Stimulated activated CD8-positive, alpha-beta memory T cell treated with anti-CD3 and anti-CD28 coated beads, Interleukin-15, amount 100 ng/mL, for 1 hour (primary cell): ENCODE measurements at places on chromosomes 5 and 9.

DNA sequence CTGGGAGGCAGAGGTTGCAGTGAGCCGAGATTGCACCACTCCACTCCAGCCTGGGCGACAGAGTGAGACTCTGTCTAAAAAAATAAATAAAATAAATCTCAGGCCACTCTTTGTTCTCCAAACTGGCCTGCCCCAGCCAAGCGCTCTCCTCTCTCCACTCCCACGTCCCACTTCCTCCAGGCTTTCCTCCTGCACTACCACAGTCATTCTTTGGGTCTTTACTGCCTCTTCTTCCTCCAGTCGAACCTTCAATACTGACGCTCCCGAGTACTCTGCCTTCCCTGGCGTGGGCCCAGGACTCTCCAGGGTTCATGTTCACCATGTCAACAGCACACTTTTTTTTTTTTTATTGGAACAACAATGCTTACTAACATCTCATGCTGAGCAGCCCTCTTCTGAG lies 23.9 kb downstream of the RNF130 start:
- no peak for DNase-seq

- DNase-seq: no peak
These were observed 670.4 kb upstream of the CDH6 start for GRCh38 chr5:30523061-30523460.

- DNase-seq: no peak
These were observed 447.1 kb upstream of the CDH10 start for GRCh38 chr5:25091921-25092320.

- no peak for DNase-seq
These were observed 31.0 kb downstream of the CAMK4 start for GRCh38 chr5:111255169-111255568.

GRCh38 chr9:4157584-4158499 lies 142.0 kb downstream of the GLIS3 start:
- DNase-seq: no peak

DNA sequence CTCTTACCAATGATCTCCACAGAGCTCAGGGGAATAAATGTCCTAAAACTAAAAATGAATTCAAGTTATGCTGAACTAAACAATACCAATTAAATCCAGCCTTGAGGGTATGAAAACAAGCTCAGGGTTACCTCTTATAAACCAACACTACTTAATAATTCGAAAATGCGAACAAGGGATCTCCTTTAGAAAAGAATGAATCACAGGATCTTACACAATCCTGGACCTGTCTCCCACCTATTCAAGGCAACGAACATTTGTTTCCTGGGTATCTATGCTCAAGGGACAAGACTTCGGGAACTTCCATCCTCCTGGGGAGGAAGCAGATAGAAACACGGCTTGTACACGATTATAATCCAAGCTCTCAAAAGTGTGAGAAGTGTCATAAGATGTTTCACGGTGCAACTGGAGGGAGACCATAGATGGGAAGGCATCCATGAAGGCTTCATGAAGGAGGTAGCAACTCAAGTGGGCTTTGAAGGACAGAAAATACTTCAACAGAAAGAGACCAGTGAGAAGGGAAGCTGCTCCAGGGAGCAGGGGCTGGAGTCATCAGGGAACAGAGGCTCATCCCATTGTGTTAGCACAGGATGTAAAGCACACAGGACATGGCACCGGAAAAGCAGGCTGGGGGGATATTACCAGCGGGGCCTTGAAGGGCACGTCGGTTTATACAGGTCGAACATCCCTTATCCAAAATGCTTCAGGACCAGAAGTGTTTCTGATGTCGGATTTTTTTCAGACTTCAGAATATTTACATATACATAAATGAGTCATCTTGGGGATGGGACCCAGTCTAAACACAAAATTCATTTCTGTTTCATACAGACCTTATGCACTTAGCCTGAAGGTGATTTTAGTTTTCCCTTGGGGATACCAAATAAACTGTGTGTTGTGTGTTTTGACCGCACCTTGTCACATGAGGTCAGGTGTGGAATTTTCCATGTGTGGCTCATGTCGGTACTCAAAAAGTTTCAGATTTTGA lies 87.4 kb downstream of the TLE1 start:
- no peak for DNase-seq

GRCh38 chr9:32869404-32869803 lies 86.1 kb downstream of the TMEM215 start:
- DNase-seq: no peak

- DNase-seq: no peak
These were observed 244.0 kb downstream of the ARHGAP26 start for GRCh38 chr5:143014017-143014651.

DNA sequence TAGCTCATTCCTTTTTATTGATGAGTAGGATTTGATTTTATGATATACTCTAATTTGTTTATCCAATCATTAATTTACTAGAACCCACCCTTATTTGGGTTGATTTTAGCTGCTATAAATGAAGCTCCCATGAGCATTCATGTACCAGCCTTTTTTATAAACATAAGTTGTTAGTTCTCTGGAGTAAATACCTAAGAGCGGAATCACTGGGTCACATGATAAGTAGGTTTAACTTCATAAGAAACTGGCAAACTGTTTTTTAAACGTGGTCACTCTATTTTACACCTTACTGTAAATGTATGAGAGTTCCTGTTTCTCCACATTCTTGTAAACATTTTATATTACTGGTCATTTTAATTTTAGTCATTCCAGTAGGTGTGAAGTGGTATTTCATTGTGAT lies 364.6 kb downstream of the NPR3 start:
- DNase-seq: no peak

GRCh38 chr9:26325444-26325829 lies 567.2 kb downstream of the CAAP1 start:
- no peak for DNase-seq

DNA sequence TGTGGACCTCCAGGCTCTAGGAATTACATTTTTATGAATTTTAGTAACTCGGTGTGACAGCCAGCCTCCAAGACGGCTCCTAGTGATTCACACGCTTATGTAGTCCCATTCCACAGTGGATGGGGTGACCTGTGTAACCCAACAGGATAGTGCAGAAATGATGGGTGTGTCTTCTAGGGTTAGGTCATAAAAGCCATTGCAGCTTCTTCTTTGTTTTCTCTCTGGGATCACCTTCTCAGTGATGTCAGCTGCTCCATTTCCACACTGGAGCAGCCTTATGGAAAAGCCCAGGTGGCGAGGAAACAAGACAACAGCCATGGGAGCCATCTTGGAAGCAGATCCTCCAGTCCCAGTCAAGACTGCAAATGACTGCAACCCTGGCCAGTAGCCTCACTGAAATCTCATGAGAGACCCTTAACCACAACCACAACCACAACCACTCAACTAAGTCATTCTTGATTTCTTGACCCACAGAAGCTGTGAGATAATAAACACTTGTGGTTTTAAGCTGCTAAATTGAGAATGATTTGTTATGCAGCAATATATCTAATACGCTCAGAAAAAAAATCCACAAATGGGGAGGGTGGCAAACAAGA lies 5.1 kb upstream of the GNPDA1 start:
- DNase-seq: no peak

GRCh38 chr9:19640014-19640413 lies 148.8 kb downstream of the SLC24A2 start:
- DNase-seq: no peak

DNA sequence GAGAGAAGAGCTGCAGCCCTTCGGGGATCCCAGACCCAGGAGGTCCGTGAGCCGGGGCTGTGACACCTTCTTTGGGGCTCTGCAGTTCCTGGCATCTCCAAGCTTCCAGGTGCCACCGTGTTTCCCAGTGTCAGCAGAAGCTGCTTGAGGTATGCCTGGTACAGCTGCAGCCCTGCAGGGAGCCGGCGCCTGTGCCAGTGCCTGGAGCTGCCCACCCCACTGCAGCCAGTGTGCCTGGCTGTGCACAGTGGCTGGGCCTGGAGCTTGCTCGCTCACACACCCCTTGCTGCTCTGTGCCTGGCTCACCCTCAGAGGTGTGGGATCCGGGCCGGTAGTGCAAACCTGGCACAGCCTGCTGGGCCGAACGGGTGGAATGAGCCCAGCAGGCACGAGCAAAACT lies 65.5 kb downstream of the NACC2 start:
- no peak for DNase-seq

DNA sequence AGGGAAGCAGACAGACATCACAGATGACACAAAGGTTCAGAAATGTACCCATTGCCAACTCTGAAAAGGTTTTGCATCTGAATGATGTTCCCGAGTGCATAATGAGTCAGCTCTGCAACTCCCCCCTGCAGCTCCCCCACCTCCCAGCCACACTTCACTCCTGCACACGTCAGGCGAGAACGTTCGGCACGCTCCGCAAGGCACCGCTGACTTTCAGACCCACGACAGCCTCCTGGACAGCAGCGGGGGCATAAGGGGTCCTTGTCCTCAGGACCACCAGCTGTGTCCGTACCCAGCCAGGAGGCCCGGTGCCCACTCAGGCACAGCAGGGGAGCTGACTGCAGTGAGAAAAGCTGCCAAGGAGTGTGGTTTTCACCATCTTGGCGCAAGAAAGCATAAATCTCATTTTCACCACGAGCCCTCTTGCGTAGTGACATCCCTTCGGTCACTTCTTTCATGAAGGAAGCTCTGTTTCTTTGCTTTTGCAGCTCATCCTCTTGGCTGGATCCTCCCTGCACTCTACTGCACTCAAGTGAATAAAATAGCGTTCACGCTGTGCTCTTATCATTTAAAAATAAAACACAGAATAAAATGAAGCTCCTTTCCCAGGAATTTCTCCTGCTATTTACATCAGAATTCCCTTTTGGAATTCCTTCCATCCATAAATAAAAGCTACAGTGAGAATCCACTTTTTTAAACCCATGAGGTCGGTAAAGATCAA lies 9.9 kb downstream of the GFPT2 start:
- DNase-seq: no peak

DNA sequence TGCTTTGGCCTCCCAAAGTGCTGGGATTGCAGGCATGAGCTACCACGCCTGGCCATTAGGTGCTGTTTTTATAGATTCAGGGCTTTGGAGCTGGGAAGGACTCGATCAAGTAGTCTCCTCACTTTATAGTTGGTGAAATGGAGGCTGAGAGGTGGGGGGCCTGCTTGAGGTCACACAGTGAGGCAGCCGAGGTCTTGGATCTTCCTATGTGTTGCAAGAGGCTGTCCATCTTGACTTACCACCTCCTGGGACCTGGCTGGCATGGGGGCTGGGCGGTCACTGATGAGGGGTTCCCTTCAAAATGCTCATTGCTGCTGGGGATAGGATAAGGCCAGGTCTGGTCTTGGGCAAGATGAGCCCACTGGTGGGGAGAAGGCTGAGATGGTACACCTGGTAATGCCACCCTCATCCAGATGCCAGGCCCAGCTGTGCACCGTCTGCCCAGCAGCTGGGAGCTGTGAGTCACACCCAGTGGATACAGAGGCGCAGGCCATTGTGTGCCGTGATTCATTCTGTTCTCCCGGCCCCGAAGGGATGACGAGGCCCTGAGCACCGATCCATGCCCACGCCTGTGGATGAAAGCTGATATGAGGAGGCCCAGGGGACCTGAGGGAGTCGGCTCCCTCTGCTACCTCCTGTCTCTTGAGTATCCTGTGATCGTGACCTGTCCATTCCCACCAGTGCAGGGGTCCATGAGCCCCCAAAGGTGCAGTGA lies 10.5 kb upstream of the NDST1 start:
- no peak for DNase-seq

DNA sequence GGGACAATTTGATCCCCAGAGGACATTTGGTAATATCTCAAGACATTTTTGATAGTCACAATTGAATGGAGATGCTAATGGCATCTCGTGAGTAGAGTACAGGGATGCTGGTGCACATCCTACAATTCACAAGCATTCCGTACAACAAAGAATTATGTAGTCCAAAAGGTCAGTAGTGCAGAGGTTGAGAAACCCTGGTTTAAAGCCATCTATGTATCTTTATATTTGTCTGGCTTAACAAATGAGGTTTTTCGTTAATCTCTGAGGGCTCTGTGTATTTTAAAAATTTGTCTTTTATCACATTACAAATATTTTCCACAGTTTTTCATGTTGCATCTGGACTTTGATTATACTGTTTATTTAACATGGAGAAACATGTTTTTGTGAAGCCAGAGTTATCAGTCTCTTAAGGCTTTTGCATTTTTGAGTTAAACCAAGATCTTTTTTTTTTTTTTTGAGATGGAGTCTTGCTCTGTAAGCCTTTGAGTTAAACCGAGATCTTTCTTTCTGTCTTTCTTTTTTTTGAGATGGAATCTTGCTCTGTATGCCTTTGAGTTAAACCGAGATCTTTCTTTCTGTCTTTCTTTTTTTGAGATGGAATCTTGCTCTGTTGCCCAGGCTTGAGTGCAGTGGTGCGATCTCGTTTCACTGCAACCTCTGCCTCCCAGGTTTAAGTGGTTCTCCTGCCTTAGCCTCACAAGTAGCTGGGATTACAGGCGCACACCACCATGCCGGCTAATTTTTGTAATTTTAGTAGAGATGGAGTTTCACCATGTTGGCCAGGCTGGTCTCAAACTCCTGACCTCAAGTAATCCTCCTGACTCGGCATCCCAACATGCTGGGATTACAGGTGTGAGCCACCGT lies 2.8 kb downstream of the HSDL2 start:
- no peak for DNase-seq

- no peak for DNase-seq
These were observed 750 bp downstream of the TRIM36 start for GRCh38 chr5:115168829-115169486.

DNA sequence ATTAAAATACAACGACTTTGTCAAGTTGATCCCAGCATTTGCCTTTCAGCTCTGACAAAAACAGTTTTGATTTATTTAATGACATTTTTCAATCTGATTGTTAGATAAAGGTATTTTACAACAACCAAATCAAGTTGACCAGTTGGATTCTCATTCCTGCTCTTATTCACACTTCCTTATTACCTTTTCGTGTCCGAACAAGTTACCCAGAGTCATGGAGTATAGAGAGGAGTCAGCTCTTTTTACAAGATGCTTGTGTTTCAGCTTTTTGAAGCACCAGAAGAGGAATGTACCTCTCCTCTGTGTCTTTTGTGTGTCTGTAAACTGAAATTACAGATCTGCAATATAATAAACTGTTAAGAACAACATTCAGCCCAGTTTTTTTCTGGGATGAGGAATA lies 151.3 kb upstream of the TMEM161B start:
- DNase-seq: no peak

- DNase-seq: no peak
These were observed 7.3 kb upstream of the SLC25A51 start for GRCh38 chr9:37911271-37911681.

DNA sequence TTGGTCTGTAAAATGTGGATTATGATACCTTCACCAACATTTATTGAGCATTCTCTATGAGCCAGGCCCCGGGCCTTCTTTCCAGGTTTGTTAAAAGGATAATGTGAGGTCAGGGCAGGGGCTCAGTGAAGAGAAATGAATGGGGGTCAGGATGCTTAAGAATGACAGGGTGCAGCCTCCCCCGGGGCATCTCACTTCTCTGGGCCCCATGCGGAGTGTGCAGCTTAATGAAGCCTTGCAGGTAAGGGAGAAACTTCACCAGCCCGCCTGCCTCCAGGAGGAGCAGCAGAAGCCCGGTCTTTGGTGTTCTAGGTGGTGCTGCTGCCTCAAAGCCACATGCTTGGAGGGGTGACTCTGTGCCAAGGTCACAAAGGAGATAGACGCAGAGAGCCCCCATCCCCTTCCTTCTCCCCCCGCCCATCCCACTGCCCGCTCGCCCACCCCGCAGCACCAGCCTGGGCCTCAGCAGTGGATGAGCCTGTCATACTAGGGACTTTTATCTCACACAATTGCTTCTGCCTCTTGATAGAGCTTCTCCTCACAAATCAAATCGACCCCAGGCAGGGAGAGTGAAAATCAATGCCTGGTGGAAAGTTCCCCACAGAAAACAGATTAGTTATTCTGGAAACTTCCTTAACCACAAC lies 244.8 kb downstream of the PBX3 start:
- no peak for DNase-seq

GRCh38 chr9:107784235-107784958 lies 294.8 kb upstream of the KLF4 start:
- DNase-seq: no peak
